NCI-H2107 (cell line): ENCODE measurements at places on chromosomes 16 and 17.

DNA sequence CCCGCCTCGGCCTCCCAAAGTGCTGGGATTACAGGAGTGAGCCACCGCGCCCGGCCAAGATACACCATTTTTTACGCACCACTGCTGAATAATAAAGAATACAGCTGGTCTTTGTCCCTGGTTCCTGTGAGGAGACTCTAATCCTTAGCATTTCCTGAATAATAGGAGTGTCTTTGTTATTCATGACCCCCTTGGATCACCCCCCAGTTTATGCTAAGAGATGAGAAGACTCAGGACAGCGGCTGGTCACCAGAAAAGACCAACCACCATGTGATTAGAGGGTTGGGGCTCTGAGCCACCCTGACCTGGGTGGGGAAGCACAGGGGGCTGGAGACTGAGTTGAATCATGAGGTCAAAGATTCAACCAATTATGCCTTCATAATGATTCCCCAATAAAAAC, 17.3 kb downstream of the PHLPP2 start:
- no peak for DNase-seq

GRCh38 chr16:73356401-73357079, 308.6 kb upstream of the ZFHX3 start:
- no peak for DNase-seq

DNA sequence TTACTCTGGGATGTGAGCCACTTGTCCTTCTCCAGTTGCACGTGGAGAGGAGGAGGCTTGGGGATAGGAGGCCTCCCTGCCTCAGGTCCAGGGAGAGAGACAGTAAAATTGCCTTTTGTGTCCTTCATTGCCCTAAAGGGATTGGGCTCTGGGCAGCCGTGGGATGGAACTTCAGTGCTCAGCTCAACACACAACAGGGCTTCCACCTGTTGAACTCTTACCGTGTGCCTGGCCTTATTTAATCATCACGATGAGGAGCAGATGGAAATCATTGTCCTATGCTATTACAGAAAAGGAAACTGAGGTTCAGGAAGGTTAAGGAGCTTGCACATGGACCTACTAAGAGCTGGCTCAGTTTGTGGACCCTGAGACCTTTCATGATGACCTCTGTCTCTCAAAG, 92.4 kb upstream of the CDC42EP4 start:
- no peak for DNase-seq

DNA sequence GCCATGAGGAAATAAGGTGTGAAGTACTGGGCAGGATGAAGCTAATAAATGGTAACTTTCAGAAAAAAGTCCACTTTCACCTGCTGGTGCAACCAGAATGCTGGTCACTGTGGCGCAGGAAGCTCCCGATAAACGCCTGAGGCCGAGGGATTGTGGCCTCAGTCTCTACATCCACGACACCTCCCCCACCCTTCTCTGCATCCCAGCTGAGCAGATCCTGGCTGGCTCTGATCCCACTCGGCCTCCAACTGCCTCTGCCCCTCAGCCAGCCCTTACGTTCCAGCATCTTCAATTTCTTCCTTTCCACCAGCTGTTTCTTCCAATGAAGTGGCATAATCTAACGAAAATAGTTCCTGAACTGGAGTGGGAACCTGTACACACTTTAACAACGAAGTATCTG, 49.5 kb downstream of the COX4I1 start:
- DNase-seq: no peak

GRCh38 chr16:29876594-29877249, 13.7 kb upstream of the CDIPT start:
- DNase-seq: no peak

GRCh38 chr17:13346996-13347762, 254.6 kb downstream of the HS3ST3A1 start:
- no peak for DNase-seq

DNA sequence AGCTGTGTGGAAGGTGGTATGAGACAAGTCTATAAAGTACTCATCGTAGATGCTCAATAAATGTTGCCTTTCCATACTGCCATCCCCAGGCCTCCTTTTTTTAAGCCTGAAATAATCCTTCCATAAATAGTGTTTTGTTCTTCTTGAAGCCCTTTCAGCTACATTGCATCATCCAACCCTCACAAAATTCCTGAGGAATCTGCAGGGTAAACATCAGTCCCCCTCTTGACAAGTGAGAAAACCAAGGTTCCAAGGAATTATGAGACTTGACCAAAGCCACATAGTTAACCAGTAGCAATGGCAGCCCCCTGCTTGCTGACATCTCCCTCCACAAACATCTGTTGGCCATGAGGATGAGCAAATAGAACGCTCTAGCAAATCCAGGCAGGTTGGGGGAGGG, 89.7 kb upstream of the CCL1 start:
- no peak for DNase-seq

DNA sequence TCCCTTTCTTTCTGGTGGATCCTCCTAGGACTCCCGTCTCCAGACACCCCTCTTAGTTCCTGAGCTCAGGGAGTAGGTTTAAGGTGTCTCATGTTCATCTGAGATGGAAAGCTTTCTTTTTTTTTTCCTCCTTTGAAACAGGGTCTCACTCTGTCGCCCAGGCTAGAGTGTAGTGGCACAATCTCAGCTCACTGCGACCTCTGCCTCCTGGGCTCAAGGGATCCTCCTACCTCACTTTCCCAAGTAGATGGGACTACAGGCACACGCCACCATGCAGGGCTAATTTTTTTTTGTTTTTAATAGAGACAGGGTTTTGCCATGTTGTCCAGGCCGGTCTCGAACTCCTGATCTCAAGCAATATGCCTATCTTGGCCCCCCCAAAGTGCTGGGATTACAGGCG, 3.6 kb upstream of the GSE1 start:
- no peak for DNase-seq

DNA sequence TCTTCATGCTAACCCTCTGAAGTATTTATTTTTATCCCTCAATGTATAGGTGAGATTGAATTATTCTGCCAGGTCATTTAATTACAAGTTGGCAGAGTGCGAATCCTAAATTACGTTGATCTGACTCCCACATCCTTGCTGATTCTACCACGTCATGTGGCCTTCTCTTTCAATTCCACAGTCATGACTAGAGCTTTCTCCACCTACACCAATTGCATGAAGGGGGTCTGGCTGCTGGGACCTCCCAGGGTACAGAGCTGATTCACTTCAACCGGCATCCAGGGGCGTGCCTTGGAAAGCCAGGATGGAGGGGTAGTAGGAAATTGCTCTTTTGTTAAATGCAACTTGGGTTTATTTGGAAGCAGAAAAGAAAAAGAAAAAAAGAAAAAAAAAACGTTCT, 41.1 kb upstream of the CDH13 start:
- no peak for DNase-seq

DNA sequence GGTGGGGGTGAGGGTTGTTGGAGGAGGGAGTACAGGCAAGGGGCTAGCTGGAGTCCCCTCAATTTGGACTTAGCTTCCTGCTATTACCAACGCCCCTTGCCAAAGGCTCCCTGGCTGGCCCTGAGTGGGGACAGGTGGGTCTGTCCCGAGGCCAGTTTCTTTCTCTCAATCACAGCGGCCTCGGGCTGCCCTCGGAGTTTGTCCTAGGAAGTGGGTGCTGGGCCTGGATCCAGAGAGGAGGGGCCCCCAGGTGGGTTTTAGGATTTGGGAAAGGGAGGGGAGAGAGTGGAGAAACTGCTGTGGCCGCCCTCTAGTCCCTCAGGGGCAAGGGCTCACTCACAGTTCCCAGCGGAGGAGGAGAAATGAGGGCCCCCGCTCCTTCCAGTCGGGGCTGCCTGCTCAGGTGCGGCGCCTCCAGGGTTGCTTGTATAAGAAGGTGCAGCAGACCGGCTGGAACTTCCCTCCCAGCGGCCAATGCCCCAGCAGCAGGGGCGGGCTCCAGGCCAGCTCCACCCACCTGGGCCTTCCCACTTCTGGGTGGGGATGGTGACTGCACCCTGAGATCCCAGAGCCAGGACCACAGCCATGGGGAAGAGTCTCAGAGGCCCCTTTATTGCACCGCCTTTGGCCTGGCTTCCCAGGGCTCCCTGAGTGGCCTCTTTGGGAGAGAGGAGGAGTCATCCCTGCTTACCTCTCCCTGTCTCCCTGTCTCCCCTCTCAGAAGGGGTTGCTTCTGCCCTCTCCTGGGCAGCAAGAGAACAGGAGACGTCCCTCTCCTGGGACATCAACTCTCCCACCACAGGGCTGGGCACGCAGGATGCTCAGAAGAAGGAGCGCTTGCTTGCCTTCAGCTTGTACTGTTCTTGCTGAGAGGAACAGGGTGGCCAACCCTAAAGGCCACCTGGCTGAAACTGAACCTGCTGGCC, 112.0 kb upstream of the SMURF2 start:
- peak; percentile 37 for DNase-seq

DNA sequence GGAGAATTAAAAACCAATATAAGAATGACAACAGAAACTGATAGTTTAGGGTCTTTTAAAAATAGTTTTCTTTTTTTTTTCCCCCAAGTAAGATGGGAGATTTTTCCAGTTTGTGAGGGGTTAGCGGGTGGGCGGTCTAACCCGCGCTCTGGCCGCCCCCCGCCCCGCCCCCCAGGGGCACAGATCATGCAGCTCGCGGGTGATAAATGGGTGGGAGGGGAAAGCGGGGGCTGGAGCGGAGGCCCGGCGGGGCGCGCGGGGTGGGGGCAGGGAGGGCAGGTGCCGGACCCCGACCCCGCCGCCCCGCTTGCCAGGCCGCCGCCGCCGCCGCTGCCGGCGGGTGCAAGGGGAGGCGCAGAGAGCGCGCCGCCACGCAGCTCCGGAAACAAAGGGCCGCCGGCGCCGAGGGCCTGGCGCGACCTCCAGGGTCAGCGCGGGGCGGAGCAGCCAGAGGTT, 60.1 kb upstream of the GSE1 start:
- no peak for DNase-seq

- no peak for DNase-seq
These were observed 171.4 kb upstream of the DYNLRB2 start for GRCh38 chr16:80369138-80369958.

DNA sequence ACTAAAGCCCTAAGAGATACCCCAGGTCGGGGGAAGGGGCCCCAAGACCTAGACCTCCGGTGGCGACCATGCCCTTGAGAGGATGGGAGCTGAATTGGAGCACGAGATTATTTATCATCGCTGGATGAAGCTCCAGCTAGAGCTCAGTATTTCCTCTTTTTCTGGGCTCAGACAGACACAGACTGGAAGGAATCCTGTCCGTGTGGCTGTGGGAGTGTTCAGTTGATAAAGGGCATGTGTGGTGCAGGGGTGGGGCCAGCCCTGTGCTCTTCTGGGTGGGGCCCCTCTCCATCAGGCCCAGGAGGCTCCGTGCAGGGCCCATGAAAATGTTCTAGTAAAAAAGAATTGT, 6.3 kb upstream of the CBX4 start:
- DNase-seq: no peak

- no peak for DNase-seq
These were observed 132.5 kb downstream of the AATF start for GRCh38 chr17:37081287-37081686.

GRCh38 chr16:75308011-75308410, 56.6 kb upstream of the BCAR1 start:
- no peak for DNase-seq

- no peak for DNase-seq
These were observed 244.9 kb downstream of the CA10 start for GRCh38 chr17:51913491-51914205.

- DNase-seq: no peak
These were observed 2100.7 kb downstream of the TP53TG3F start for GRCh38 chr16:35559911-35560636.

DNA sequence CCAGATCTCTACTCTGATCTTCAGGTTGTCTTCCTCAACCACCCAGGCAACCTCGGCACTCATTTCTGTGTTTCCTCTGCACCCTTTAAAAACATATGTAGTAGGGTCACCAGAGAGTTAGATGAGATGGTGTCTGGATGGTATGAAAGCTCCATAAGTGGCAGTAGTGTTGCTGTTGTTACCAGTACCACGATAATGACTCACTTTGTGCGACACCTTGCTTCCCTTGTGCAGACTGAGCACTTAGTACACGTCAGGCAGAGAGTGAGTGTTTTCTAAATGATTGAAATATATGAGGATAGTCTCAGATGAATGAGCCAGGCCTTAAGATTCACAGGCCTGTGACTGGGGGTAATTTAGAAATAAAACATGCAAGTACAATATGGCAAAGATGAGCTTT, 188.7 kb downstream of the MAF start:
- no peak for DNase-seq
